ENCODE measurements at places on chromosomes 11 and 22. TPM values are rescaled to one million over a fixed set of nuclear protein-coding genes. Genes with fewer than 3 reads are reported as not detected.

Gene OR51B5
- 0.25 TPM for polyA plus RNA-seq

Gene FGF3
- not detected for polyA plus RNA-seq

Gene SHANK3
- polyA plus RNA-seq = 3.3 TPM

Gene OSBP2
- 32.5 TPM for polyA plus RNA-seq

Gene SNX19
- 25.7 TPM for polyA plus RNA-seq

Gene MS4A6A
- not detected for polyA plus RNA-seq

Gene C11orf65
- 3.7 TPM for polyA plus RNA-seq

Gene GRM5
- not detected for polyA plus RNA-seq

Gene MRPL21
- polyA plus RNA-seq = 220 TPM

Gene TEX54
- 3.0 TPM for polyA plus RNA-seq

Gene DAGLA
- 3.4 TPM for polyA plus RNA-seq

Gene DCDC1
- polyA plus RNA-seq = 0.76 TPM

Gene OR52I1
- not detected for polyA plus RNA-seq

Gene BAIAP2L2
- polyA plus RNA-seq = 1.2 TPM

Gene CATSPER1
- polyA plus RNA-seq = not detected

Gene PIH1D2
- polyA plus RNA-seq = 5.9 TPM

Gene GLB1L2
- polyA plus RNA-seq = 2.6 TPM

Gene NXPE1
- polyA plus RNA-seq = not detected

Gene MAP6
- 2.7 TPM for polyA plus RNA-seq

Gene OR56A1
- polyA plus RNA-seq = 0.10 TPM

Gene VSIG10L2
- polyA plus RNA-seq = not detected

Gene PRDX5
- polyA plus RNA-seq = 784 TPM

Gene CPT1B
- polyA plus RNA-seq = 58.7 TPM

Gene CAPN5
- 10.0 TPM for polyA plus RNA-seq

Gene OPCML
- 0.21 TPM for polyA plus RNA-seq
